ENCODE measurements at places on chromosomes 1 and 21. TPM values are rescaled to one million over a fixed set of nuclear protein-coding genes. Genes with fewer than 3 reads are reported as not detected.

DNA sequence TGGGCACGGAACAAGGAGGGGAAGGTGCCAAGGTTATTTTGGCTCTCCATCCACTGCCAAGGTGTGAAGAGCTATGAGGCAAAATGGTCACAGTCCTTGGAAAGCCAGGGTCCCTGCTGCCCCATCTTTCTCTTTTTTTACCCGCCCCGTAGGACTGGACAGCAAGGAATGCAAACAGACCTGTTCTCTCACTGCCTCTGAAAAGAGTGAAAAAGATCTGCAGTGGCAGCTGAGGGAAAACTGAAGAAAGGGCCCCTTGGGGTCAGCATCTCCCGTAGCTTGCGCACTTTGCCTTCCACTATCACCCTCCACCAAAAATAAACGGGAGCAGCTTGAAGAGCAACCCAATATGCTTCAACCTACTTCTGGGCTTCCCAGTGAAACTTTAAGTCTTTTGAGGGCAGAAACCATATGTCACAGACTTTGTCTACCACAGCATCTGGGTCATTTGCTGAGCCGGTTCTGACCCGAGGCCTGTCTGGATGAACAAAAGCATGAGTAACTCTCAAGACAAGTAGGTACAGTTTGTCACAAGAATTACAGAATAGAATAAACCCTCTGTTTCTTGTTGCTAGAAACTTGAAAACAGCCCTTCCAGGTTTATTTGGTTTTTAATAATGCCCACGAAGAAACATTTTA lies 9.4 kb upstream of the KIF14 start:
- no peak overlapping the region for H3K27ac ChIP-seq
- no peaks in the 10 kb centered on the region for H3K4me1 ChIP-seq
- H3K36me3 ChIP-seq: no peaks in the 10 kb centered on the region

DNA sequence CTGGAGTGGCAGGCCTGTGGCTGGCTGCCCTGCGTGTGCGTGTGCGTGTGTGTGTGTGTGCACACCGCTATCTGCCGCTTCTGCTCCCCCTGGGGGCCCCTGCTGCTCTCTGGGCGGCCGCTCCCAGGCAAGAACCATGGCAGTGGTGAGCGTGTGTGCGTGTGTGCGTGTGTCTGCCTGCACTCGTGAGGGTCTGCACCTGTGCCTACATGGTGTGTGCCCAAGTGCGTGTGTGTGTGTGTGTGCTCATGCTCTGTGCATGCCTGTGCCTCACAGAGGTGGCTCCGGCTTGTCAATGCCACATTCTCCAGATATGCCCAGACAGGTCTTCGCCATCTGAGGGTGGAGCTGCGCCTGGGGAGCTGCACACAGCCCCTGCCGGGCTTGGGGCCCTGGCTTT lies 18.7 kb upstream of the PEX10 start:
- no peak overlapping the region for H3K27ac ChIP-seq
- H3K36me3 ChIP-seq: no peaks in the 10 kb centered on the region
- H3K4me3 ChIP-seq: no peak overlapping the region

DNA sequence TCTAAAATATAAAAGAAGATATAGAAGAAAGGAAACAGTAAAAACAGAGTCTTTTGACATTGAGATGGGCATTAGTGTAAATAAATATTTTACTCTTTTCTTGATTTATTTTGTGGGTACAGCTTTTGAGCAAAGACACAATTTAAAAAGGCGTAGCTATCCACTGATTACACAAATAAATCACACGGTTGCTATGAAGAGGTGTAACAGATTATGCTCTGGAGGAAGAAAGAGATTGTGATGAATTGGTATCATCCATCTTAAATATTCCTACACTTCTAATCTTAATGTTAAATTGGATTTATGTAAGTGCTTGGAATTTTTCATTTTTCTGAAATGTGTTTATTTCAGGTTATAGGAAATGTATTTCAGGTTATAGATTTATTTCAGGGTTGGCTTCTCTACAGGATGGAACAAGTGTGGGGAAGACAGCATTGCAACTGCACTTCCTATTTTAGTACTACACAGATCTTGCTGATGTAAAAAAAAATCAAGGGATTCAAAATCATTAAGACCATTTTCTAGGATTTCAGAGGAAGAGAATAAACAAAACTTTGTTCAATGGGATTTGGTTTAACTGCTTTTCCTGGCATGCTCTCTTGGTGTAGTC lies 15.3 kb downstream of the XCL1 start:
- H3K27ac ChIP-seq: no peak overlapping the region
- DNase-seq: no peak
- no peak overlapping the region for H3K4me3 ChIP-seq
- no peaks in the 10 kb centered on the region for H3K4me1 ChIP-seq
- H3K36me3 ChIP-seq: no peaks in the 10 kb centered on the region
- no peaks in the 10 kb centered on the region for H3K27me3 ChIP-seq

DNA sequence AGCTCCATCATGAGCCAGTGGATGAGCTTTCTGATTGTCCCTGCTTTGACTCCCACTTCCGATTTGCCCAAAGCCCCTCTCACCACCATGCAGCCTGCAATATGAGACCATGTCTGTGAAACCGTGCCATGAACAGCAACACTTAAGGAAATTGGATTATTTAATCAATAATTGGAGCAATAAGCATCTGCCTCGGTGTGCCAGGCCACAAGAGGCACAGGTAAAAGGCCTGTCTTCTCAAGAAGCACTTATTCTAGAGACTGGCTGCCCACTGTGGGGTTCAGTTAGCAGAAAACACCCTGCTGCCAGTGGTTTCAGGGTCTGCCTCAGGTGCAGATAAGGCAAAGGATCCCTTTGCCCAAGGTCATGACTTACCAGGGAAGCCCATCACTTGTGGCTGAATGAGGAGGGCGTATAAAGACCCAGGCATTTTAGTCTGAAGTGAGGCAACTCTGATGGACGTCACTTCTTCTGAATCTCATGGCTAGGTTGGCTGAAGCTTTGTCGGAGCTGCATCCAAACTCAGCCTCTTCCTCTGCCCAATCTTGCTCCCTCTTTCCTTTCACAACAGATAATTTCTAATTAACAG lies 7.1 kb upstream of the CHI3L2 start:
- H3K4me1 ChIP-seq: no peaks in the 10 kb centered on the region
- no peaks in the 10 kb centered on the region for H3K36me3 ChIP-seq
- DNase-seq: no peak
- H3K4me3 ChIP-seq: no peak overlapping the region
- H3K27ac ChIP-seq: no peak overlapping the region

GRCh38 chr1:22216966-22217365 lies 74.1 kb upstream of the WNT4 start:
- no peak for DNase-seq
- H3K36me3 ChIP-seq: no peaks in the 10 kb centered on the region
- H3K4me3 ChIP-seq: no peak overlapping the region
- peaks cover 10% of the 10 kb centered on the region for H3K4me1 ChIP-seq

DNA sequence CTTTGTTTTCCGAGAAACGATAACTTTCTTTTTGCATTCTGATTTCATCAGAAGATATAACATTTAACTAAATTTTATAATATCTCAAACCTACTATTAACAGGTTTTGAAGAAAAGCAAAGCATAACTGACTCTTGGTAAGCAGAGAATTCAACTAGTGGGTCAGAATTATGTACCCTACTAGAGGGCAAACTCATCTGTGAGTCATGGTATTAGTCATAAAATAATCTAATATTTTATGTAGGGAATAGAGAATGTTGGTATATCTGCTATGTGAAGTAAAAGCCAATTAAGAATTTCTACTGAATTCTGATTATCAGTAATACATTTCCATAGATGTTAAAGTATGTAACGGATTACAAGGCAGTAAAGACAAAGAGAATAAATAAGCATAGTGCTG lies 56.8 kb downstream of the USP1 start:
- DNase-seq: no peak
- H3K36me3 ChIP-seq: peaks cover 20% of the 10 kb centered on the region
- H3K4me3 ChIP-seq: no peak overlapping the region
- H3K4me1 ChIP-seq: no peaks in the 10 kb centered on the region
- no peak overlapping the region for H3K27ac ChIP-seq

The DENND2D gene
- total RNA-seq: 2.5 TPM

The AMY2B gene
- 21.2 TPM for total RNA-seq

All from muscle of leg (tissue), 16 donors.